ENCODE measurements at places on chromosomes 1 and 21.

- no peak for DNase-seq
Measured at GRCh38 chr1:93685918-93686317, 4.3 kb upstream of the BCAR3 start.

DNA sequence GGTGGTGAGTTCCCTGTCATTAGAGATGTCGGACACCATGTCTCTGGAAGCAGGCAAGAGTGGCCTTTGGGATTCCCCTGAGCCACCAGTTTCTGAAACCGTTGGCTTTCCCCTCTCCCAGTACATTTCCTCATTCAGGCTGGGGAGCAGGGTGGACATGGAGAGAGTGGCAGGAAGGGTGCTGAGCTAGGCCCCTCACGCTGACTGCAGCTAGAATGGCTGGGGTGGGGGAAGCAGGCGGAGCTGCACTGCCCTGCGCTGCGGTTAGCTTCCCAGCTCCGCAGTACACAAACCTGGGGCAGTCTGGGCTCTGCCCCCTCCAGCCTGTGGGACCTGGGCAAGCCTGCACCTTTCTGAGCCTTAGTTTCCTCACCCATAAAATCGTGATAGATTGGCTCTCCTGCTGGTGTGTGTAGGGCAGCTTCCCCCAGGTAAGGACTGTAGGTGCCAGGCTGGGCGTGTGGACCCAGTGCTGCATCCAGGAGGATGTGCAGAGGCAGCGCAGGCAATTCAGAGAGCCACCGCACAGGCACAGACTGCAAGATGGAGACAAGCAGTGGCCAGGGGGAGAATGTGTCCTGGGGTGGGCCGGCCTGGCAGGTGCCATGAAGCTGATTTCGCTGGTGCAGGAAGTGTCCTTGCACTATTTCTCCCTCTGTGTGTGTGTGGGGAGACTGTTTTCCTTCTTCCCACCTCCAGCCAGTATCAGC lies 3.0 kb downstream of the PLA2G2F start:
- DNase-seq, result no peak

GRCh38 chr1:162756523-162756922 lies 34.0 kb upstream of the HSD17B7 start:
- no peak for DNase-seq

- DNase-seq, result no peak
Measured at GRCh38 chr21:16420031-16420724, 690.4 kb downstream of the USP25 start.

DNA sequence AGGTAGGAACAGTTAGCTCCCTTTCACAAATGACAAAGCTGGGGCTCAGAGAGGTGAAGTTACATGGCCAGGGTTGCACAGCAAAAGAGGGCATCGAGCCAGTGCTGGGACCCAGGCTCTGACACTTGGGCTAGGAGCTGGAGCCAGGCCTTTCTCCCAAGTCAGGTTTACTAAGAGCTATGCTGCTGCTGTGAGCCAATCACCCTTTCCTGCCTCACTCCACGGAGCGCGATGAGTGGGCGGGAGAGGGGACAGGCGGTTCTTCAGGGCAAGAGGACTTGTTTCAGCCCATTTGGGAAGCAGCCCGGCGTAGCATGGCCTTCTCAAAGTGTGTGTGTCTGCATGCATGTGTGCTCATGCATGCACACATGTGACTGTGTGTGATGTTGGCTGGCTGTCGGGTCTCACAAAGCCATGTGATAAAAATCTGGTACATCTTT lies 10.6 kb downstream of the ID3 start:
- no peak for DNase-seq

DNA sequence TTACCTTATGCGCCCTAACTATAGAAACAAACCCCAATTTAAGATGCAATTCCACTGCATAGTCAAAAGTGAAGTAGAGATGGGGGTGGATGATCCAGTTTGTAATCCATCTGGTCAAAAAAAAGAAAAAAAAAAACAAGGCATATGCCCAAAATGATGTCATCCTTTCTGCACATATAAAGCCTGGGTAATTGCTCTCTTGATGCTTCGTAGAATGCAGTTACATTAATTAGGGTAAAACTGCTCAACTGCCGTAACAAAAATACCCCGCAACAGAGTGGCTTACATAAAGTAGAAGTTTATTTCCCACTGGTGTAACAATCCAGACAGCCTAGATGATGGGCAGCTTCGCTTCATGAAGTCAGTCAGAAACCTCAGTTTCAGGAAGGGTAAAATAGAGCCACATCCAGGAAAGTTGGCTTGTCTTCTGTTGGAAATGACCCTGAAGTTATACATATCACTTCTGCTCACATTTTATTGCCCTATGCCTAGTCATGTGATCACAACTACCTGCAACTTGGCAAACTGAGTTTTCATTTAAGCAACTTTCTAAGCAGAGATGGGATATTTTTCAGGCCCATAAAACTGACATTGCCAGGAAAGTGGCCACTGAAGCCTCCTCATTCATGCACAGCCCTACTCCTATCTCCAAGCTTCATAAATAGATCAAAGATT lies 221.7 kb downstream of the C1orf94 start:
- DNase-seq, result no peak

DNA sequence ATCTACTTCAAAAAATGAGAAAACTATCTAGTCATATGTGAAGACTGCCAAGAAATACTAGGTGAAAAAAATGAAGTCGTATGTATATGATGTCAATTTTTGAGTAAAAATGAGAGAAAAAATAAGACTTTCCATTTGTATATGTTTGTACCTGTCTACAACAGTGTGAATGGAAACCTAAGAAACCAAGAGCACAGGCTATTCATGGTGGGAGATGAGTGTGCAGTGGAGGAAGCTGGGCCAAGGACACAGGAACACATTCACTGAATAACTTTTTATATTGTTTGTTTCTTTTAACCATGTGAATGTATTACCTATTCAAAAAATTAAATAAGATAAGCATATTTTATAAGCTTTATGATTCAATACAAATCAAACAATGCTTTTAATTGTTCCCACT lies 67.0 kb downstream of the ERO1B start:
- DNase-seq, result no peak

GRCh38 chr1:155125511-155125945 lies 2.1 kb upstream of the EFNA1 start:
- peak; percentile 61 for DNase-seq

DNA sequence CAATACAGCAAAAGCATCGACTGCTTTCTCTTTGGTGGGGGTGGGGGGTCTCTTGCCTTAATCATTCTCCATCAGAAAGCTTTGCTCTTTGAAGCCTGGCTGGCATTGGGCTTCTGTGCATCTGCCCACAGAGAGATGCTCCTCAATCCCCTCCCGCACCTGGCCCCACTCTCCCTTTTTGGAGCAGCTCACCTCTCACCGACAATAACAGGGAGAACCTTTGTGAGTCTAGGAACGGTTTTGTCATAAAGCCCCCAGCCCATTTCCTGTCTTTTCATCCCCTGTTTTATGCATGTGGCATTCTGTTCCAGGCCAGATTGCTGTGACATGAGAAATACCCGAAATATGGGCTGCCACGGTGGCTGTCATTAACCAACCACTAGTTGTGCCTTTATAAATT lies 469.0 kb upstream of the VAMP3 start:
- no peak for DNase-seq

GRCh38 chr1:83959824-83960498 lies 39.0 kb downstream of the TTLL7 start:
- no peak for DNase-seq

GRCh38 chr1:2230781-2231531 lies 2.8 kb downstream of the SKI start:
- DNase-seq, result no peak

DNA sequence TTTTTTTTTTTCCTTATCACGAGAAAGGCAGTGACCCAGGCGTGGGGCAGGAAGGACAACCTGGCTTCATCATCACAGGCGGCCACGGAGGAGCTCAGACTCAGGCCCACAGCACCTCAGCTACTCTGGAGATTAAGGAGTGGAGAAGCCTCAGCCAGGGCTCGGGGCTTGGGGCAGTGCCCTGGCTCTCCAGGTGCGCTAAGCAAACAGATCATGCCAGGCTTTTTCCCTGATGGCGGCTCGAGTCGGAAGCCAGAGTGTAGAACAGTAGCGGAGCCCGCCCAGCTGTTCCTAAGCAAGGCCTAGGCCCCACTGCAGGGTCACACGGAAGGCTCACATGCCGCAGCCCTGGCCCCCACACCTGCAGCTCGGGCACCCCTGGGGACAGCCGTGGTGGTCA lies 70.7 kb downstream of the AGPAT3 start:
- DNase-seq, result no peak

DNA sequence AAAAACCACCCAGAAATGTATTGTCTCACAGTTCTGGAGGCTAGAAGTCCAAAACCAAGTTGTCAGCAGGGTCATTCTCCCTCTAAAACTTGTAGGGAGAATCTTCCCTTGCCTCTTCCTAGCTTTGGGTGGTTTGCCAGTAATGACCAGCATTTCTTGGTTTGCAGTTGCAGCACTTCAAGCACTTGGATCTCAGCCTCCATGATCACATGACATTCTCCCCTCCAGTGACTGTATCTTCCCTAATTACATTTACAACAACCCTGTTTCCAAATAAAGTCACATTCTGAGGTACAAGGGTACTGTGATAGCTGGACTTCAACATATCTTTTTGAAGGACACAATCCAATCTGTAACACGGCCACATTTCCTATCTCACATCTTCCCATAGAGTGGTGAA lies 37.2 kb downstream of the EVI5 start:
- no peak for DNase-seq

DNA sequence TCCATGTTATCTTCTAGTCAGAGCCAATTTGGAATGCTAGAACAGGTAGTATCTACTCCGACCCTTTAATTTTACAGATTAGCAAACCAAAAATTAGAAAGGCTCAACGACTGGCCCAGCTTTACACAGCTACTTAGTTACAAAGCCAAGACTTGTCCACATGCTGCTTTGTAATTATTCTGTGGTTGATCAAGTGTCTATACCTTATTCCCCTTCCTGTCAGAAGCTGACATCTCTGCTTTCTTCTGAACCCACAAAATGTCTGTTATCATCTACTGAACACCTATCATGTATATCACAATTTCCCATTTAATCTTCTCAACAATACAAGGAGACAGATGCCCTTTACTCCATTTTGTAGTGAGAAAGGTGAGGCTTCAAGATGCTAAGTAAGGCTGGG lies 15.6 kb downstream of the TGFBR3 start:
- no peak for DNase-seq

DNA sequence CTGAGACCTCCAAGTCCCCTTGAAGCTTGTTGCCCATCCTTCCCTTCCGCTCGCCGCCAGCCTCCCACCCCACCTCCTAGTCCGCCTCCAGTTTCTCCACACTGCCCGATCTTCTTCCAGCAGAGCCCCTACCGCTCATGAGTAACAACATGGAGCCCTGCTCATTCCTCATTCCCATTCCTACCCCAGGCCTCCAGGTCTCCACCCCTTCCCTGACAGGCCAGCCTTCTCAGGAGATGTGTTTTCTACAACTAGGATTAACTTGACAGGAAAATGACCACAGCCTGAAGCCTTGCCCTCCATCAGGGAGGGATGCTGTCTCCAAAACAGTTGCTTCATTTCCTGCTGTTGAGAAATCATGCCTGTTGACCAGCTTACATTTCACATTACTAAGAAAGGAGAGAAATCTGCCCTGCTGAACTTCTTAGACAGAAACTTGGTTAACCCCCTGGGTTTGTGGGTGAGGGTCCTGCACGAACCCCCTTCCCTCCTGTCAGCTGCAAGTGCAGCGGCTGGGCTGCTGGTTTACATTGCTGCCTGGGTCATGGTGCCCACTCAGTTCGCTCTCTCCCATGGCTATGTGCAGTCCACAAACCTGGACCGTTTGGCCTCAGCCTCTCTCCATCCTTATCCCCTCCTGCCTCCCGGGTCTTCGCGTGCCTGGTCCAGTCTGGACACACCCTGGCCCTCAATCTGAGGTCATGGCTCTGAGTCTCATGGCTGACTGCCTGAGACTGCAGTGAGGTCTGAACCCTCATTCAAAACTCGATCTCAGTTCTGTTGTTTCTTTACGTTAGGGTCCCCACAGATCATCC lies 16.1 kb upstream of the CHI3L1 start:
- peak; percentile 64 for DNase-seq

GRCh38 chr1:15836772-15837669 lies 10.5 kb upstream of the SPEN start:
- DNase-seq, result peak; percentile 65

DNA sequence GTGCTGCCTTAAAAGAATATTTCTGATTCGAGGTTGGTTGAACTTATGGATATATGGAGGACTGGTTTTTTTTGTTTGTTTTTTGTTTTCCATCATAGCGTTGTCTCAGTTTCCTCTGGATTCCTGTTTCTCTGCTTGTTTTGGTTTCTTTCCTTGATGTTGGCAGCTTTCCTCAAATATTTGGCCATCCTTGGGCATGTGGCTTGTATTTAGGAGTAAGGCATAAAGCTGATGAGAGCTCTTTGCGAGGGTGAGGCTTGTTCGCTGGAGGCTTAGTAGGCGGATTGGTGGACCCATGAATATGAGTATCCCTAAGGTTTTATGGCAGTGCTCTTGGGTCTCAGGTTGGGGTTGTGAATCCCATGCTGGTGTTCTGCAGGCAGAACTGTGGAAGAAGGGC lies 22.9 kb downstream of the DYRK1A start:
- no peak for DNase-seq

GRCh38 chr21:43703035-43703880 lies 15.7 kb upstream of the PDXK start:
- DNase-seq, result peak; percentile 75

DNA sequence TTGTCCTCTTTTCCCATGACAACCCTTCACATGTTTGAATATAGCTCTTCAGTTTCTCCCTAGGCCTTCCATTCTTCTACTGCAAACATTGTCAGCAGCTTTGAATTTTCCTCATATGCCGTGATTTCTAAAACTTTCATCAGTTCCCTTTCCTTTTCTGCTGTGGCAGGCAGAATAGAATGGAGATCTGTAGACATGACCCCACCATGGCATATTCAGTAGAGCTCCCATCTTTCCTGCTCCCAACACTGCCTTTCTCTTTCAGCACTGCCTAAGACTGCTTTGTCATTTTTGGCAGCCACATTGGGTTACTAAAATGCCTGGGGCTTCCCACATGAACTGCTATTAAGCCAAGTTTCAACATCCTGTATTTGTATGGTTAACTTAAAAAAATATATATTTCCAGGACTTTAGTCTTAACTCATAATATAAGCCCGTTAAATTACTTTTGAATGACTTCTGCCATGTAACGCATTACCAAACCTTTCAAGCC lies 60.9 kb downstream of the TBX19 start:
- no peak for DNase-seq

GRCh38 chr21:26635681-26636080 lies 62.6 kb upstream of the CYYR1 start:
- no peak for DNase-seq

- no peak for DNase-seq
Measured at GRCh38 chr1:116808848-116809508, 54.7 kb downstream of the CD2 start.

GRCh38 chr1:164598719-164599118 lies 39.7 kb downstream of the PBX1 start:
- DNase-seq, result no peak

GRCh38 chr1:110424699-110425611 lies 17.5 kb upstream of the LAMTOR5 start:
- DNase-seq, result no peak

- no peak for DNase-seq
Measured at GRCh38 chr1:160581961-160582360, 2.7 kb upstream of the CD84 start.

- no peak for DNase-seq
Measured at GRCh38 chr1:18201997-18202719, 94.6 kb downstream of the IGSF21 start.
